Smooth muscle cell of trachea (primary cell): ENCODE measurements at places on chromosomes 3 and 15. TPM values are rescaled to one million over a fixed set of nuclear protein-coding genes. Genes with fewer than 3 reads are reported as not detected.

Gene SMCO1
- total RNA-seq, result not detected in 2 replicates

Gene C3orf22
- not detected in 2 replicates for total RNA-seq

Gene A4GNT
- total RNA-seq, result not detected in 2 replicates

Gene RTP4
- total RNA-seq, result 2.8 and 3.3 TPM in 2 replicates

Gene ROPN1
- total RNA-seq, result not detected in 2 replicates

Gene PRKCD
- total RNA-seq, result 3.6 and 7.3 TPM in 2 replicates

Gene TF
- total RNA-seq, result 0.17 TPM in 1 of 2 replicates, not detected in the other

Gene HEG1
- total RNA-seq, result 76.1 and 113 TPM in 2 replicates

Gene NANOGP8
- total RNA-seq, result 0.15 and 0.33 TPM in 2 replicates

Gene MINAR1
- total RNA-seq, result 0.44 and 0.83 TPM in 2 replicates

Gene DPPA2
- not detected in 2 replicates for total RNA-seq

Gene ANKRD34C
- not detected in 2 replicates for total RNA-seq
